ENCODE measurements at places on chromosomes 1 and 21.
A peak's percentile ranks its signal among the peaks of the same experiment; 100 is the strongest.

- DNase-seq = no peak
Observed at GRCh38 chr21:39073063-39073462, 110.2 kb downstream of the PSMG1 start.

- no peak for DNase-seq
Observed at GRCh38 chr1:6588893-6589520, 9.2 kb downstream of the ZBTB48 start.

GRCh38 chr21:33115631-33116510 lies 45.9 kb downstream of the OLIG1 start:
- DNase-seq = no peak

DNA sequence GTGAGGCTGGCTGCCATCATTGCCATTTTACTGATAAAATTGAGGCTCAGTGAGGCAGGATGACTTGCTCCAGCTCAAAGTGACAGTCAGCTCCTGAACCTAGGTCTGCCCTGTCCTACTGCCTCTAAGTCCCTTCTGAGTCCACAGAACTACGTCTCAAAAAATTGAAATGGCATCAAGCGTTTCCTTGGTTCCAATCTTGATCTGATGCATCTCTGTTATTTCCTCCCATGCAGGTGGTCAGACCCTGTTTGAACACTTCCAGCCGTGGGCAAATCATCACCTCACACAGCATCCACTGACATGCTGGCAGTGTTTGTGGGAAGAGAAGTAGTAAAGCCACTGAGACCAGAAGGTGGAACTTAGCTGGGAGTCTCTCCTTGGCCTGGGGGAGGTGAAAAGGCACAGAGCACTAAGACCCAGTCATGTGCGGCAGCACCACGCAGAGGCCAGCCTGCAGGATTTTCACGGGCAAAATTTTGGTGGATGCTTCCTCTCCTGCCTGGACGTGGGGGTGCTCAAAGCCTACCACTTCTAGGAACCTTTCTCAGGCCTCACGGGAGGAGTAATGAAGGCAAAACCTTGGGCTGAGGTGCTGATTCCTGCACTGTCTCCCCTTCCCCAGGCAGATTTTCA lies 7.8 kb upstream of the CPLANE2 start:
- no peak for DNase-seq

DNA sequence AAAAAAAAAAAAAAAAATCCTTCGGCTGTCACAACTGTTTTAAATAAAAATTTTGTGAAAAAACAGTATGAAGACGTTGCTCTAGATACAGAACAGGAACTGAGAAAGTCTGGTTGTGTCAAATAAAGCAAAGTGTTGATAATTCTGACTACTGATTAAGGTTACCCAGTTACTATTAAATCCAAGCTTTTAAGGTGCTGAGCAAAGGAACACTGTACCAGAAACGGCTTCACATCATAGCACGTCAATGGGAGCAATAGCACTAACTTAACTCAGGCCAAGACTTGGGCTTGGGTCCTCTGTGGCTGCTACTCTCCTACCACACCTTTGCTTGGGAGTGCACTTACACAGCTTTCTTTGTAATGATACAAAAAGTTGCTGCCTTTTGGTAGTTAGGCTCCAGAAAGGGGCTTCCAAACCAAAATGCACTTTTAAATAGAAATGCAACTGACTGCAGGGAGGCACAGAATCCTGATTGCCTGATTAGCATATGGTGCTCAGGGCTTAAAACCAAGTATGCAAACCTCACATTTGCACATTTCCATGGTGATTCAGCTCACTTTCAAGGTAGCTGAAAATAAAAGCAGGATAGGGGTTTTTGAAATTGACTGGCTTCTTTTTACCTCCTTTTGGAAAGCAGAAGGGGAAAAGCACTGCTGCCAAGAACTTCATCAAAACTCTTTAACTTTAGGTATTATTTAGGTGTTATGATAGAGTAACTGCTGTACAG lies 6.3 kb downstream of the MCL1 start:
- DNase-seq = no peak

- DNase-seq = no peak
Observed at GRCh38 chr21:44459712-44460440, 4.6 kb downstream of the LRRC3 start.

GRCh38 chr1:76074321-76075187 lies at the start of gene ST6GALNAC3:
TSS of gene ST6GALNAC3 (plus strand) at chr1:76074746.
- DNase-seq = peak; percentile 69

GRCh38 chr1:199311478-199312262 lies 672.8 kb downstream of the PTPRC start:
- no peak for DNase-seq

GRCh38 chr21:35473496-35473895 lies 424.4 kb upstream of the RUNX1 start:
- no peak for DNase-seq

Measured in stimulated activated naive CD4-positive, alpha-beta T cell treated with Interleukin-2 at 50 U/mL for 16 hours (primary cell).